ENCODE measurements at places on chromosomes 3 and 15. TPM values are rescaled to one million over a fixed set of nuclear protein-coding genes. Genes with fewer than 3 reads are reported as not detected.

The PIERCE2 gene
- 20.4 TPM for polyA plus RNA-seq

The PHLDB2 gene
- polyA plus RNA-seq, result 4.4 TPM

The RBMS3 gene
- polyA plus RNA-seq, result 3.9 TPM

The NANOGP8 gene
- not detected for polyA plus RNA-seq

The AGBL1 gene
- not detected for polyA plus RNA-seq

The GOLGA6L10 gene
- 1.4 TPM for polyA plus RNA-seq

The SLC6A20 gene
- polyA plus RNA-seq, result 1.4 TPM

The PTPRG gene
- polyA plus RNA-seq, result 1.2 TPM

The ATRIP gene
- polyA plus RNA-seq, result 1.8 TPM

The FES gene
- 17.6 TPM for polyA plus RNA-seq

The SERINC4 gene
- polyA plus RNA-seq, result 0.61 TPM

The TTC14 gene
- polyA plus RNA-seq, result 1.2 TPM

The HRH1 gene
- 2.8 TPM for polyA plus RNA-seq

The MCF2L2 gene
- 2.4 TPM for polyA plus RNA-seq

The FSD2 gene
- polyA plus RNA-seq, result not detected

The EFHB gene
- polyA plus RNA-seq, result not detected

The CLDN1 gene
- polyA plus RNA-seq, result 3.8 TPM

The FGF12 gene
- polyA plus RNA-seq, result 0.60 TPM

The C3orf22 gene
- not detected for polyA plus RNA-seq

The MESP1 gene
- polyA plus RNA-seq, result 10.2 TPM

The GCSAM gene
- 0.69 TPM for polyA plus RNA-seq

The TM4SF18 gene
- 1.4 TPM for polyA plus RNA-seq

The CLDN18 gene
- polyA plus RNA-seq, result 0.10 TPM

The SYNM gene
- polyA plus RNA-seq, result 9.0 TPM

The BUB1B gene
- 9.6 TPM for polyA plus RNA-seq

The WDR5B gene
- 3.2 TPM for polyA plus RNA-seq

The PIGZ gene
- polyA plus RNA-seq, result 23.4 TPM

The REC114 gene
- not detected for polyA plus RNA-seq

The GOLGA8S gene
- 0.03 TPM for polyA plus RNA-seq

The MESP2 gene
- not detected for polyA plus RNA-seq

The EPHB1 gene
- 0.29 TPM for polyA plus RNA-seq

The ZNF620 gene
- 2.1 TPM for polyA plus RNA-seq

The WDR93 gene
- not detected for polyA plus RNA-seq

The TIMP4 gene
- 3.5 TPM for polyA plus RNA-seq

The CA12 gene
- 29.4 TPM for polyA plus RNA-seq

The PRTG gene
- polyA plus RNA-seq, result not detected

The GRM2 gene
- not detected for polyA plus RNA-seq

The LZTFL1 gene
- 8.1 TPM for polyA plus RNA-seq

The CACNA1D gene
- polyA plus RNA-seq, result 4.3 TPM

The RAD51 gene
- 4.2 TPM for polyA plus RNA-seq

The EBLN2 gene
- polyA plus RNA-seq, result not detected

Data from sigmoid colon (tissue), 7 donors.